ENCODE measurements at places on chromosomes 2 and 18.
A peak's percentile ranks its signal among the peaks of the same experiment; 100 is the strongest.

DNA sequence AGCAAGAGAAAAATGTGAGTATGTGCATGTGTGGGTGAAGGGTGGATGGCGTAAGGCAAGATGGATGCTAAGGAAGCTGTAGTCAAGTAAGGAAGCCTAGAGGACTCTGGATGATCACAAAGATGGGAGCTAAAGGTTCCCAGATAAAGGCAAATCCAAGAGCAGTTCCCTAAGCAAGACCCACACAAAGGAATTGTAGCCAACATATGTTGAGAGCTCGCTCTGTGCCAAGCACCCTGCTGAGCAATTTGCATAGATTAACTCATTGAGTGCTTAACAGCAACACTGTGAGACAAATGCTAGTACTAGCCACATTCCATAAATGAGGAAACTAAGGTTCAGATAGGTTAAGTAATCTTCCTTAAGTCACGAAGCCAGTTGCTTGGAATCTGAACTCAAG lies 132.6 kb downstream of the C1D start:
- DNase-seq, result no peak

DNA sequence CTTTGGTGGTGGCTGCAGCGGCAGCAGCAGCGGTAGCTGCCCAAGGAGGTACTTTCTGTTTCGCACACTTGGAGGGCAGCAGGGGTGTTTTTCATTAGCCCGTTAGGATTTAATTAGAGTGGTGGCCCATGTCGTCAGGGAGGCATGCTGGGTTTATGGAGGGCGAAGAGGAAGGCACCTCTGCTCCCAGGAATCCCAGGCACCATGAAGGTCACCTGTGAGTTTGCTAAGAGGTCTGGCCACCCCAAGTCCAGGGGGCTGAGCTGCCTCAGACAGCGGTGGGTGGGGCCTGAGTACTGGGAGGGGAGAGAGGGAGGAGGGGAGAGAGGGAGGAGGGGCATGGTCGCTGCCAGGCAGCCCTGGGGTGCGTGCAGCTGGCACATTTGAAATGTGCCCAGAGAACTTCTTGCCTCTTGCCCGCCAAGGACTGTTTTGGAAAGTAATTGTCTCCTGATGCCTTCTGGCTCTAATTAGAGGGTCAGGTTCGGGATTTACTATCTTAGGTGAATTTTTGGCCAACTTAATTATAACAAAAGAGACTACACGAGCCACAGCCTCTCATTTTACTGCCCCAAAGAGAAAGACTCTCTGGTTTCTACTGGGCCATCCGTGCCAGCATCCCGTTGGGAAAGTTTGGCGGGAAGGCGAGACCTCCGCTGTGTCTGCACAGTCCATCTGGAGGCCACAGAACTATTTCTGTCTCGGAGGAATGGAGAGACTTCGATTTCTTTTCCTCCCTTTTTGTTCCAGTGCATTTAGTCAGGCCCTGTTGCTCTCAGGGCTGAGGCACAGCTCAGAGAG lies 62.0 kb downstream of the GLI2 start:
- DNase-seq, result no peak

DNA sequence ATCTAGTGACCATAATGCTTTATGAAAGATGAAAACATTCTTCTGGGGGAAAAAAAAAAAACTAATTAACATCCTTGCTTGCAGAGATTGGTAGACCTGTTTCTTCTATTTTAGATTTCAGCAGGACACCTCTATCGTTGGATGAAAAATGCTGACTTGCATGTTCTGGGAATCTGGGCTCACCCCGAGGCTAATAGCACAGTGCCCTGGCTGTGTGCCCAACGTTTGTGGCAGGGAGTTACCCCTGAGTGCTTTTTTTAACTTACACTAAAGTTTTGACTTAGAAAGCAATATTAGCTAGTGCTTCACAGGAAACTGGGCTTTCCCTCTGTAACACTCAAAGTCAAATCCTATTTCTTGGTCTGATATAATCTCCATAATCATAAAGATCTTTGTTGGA lies 233.2 kb downstream of the SLC8A1 start:
- no peak for DNase-seq

DNA sequence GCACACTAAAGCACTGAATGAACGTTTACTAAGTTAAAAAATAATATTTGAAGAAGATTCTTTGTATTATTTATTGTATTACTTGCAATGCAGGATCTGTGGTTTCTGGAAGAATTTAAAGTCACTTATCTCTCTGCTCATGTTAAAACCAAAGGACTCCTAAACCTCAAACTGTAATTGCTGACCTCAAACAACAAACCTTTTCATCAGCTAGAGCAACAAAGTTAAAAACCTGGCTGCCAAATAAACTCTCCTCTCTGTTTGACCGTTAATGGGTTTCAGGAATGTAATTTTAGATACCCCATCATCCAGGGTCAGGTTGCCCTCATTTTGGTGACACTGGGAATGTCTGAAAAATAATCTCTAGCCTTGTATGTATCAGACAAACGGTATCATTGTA lies 239.1 kb downstream of the TGIF1 start:
- no peak for DNase-seq

DNA sequence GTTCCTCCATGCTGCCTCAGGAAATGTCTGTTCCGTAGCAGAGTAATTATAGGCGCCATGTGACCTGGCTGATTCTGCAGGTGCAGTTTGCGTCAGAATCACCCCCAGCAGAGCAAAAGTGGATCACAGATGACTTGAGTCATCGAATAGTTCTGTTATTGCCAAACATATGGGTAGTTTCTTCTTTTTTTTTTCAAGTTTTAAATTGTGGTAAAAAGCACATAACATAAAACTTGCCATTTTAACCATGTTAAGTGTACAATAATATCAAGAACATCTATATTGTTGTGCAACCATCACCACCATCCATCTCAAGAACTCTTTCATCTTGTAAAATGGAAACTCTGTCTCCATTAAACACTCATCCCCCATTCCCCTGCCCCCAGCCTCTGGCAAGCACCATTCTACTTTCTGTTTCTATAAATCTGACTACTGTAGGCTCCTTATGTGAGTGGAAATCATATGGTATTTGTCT lies 177.7 kb upstream of the TWIST2 start:
- no peak for DNase-seq

DNA sequence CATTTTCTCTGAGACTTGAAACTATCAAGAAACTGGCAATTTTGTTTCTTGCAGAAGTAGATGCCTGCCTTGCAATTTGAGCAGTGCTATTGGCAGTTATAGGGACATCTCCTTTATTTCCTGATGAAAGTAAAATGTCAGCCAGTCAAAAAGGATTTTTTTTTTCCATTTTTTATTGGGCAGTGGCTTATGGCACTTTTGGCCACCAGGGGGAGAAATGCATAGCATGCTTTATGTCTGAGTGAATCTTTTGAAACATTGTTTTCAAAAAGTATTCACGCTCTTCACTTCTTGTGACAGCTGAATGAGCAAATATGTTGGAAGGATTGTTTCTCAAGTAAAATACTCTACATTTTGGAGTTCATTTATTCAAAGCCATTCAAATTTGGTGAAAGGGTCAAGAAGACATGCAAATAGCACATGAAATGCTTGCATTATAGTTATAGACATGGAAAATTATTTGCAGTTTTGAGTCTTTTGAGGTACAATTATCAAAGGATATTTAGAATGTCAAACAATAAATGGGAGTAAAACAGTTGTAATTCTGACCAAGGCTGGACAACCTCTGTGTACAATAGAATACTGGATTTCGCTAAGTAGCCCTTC lies 491.0 kb downstream of the CDH2 start:
- peak; percentile 73 for DNase-seq

GRCh38 chr18:9918016-9918680 lies 4.3 kb downstream of the VAPA start:
- DNase-seq, result peak; percentile 54

GRCh38 chr2:55547001-55547400 lies 27.5 kb downstream of the CFAP36 start:
- no peak for DNase-seq

GRCh38 chr18:26579941-26580618 lies 31.7 kb upstream of the KCTD1 start:
- peak; percentile 4 for DNase-seq

GRCh38 chr18:12036201-12036751 lies 55.0 kb downstream of the IMPA2 start:
- no peak for DNase-seq

DNA sequence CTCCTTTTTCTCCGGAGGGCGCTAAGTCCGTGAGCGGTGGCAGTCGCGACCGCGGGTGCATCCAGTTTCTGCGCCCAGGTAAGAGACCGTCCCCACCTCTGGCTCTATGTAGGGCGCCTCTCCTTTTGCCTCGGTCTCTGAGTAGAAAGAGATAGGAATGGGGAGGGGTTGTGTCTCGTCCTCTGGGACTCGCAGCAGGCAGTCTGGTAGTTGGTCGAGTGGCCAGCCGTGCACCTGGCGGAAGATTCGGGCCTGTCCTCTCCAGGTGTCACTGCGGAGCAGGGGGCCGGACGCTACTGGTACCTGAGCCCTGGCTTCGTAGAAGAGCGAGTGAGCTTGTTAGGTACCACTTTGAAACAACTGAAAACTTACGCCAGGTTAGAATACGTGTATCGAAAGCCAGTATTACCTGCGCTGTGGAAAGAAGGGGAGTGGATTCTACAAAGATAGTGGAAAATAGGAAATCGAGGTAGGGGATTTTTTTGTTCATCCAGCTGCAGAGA lies 403 bp downstream of the MAP2 start:
- no peak for DNase-seq

GRCh38 chr18:3466872-3467271 lies 16.9 kb downstream of the TGIF1 start:
- DNase-seq, result no peak

DNA sequence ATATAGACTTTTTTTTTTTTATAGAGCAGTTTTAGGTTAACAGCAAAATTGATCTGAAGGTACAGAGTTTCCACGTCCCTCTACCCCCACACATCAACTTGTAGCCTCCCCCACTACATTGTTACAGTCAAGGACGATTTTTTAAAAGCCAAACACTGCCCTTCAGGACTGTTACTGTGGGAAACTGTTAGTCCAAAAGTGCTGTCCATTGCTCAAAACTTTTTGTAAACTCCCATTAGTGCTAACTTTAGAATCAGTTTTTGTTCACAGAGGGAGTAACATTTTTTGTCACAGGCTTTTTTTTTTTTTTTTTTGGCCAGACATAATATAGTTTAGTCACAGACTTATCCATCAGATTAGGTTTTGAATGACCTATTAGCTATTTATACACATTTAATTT lies 24.1 kb downstream of the ELP2 start:
- no peak for DNase-seq

GRCh38 chr2:127081826-127082633 lies 24.9 kb downstream of the BIN1 start:
- DNase-seq, result peak; percentile 44

DNA sequence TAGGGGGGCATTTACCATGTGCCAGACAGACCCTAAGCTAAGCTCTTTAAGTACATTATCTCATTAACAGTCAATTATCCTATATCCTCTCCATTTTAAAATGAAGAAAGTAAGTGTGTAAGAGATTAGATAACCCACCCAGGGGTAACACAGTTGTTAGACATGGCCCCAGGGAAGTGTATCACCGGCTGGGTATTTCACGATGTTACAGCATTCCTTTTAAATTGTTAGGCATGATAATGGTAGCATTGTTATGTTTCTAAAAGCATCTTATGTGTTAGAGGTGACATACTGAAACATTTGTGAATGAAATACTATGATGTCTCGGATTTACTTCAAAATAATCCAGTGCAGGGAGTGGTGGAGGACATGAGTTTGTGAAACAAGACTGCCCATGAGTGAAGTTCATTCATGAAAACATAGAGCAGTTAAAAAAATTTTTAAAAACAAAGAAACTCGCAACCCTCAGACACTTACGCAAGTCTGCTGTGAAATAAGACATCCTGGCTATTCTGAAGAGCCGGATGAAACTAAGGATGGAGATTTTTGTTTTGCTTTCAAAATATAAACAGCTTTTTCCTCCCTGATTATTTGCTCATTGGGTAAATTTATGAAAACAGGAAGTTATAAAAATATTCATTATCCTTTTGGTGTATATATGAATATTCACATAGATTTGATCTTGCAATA lies 54.9 kb downstream of the IL1RL2 start:
- DNase-seq, result peak; percentile 44

DNA sequence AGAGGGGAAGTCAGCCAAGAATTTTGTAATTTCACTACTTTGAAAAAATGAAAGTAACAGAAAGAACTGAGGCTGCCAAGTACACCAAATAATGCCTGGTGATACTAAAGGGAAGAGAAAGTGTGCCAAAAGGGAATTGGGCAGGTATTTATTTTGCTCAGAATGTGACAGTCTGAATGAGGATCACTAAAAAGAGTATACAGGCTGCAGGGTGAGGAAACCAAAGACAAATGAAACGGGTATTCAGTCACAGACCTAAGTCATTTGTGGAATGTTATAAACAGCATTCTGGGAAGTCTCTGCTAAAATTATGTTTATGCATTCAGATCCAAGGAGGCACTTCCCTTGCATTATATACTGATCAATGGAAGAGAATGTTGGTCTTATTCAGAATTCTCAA lies 418.6 kb upstream of the SLC39A10 start:
- DNase-seq, result no peak

GRCh38 chr2:26911911-26912861 lies 58.3 kb upstream of the MAPRE3 start:
- no peak for DNase-seq

DNA sequence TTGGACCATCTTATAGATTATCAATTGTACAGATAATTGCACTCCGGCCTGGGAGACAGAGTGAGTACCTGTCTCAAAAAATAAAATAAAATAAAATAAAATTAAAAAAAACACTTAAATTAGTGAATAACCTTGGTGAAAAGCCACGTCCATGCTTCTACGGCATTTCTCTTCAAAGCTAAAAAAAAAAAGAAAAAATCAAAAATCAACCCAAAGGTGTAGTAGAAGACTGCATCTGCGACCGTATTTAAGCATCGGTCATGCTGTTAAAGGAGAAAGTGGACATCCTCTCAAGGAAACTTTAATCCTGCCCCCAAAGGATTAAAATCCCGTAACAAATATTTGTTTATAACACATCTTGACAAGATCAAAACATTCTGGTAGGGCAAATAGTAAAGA lies 350 bp upstream of the RNF138 start:
- no peak for DNase-seq

DNA sequence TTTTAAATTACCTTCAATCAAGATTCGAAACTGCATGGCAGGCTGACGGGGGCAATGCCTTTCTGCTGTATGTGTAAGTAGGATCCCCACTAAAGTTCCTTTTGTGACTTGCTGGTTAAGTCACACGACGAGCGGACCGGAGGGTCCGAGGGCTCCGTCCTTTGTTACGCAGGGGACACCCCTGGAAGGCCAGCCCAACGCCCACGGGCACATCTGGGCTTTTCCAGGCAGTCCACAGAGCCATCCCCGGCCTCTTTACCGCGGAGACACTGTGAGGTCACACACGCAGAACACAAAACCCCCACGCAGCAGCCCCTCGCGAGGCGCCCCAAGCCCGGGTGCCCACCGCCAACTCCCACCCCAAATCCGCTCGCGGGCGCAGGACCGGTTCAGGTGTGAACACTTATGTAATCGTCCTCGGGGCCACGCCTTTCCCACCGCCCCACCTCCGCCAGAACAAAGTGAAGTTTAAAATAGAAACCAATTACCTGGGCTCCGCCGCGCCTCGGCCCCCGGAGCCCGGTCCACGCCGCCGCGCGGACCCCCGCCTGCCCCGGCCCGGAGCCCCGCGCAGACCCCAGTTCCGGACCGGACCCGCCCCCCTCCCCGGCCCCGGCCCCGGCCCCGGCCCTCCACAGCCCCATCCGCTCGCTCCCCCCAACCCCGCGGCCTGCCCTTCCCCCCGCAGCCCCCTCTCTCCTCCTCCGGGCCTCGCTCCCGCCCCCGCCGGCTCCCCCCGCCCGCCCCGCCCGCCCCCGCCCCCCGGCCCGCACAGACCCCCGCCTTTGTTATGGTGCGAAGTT lies 4.2 kb downstream of the ZNF516 start:
- peak; percentile 33 for DNase-seq

Measured in fibroblast of pulmonary artery (primary cell).